ENCODE measurements at places on chromosomes 2 and 18.

- DNase-seq = no peak
Measured at GRCh38 chr2:109258376-109258775, 129.4 kb downstream of the SH3RF3 start.

DNA sequence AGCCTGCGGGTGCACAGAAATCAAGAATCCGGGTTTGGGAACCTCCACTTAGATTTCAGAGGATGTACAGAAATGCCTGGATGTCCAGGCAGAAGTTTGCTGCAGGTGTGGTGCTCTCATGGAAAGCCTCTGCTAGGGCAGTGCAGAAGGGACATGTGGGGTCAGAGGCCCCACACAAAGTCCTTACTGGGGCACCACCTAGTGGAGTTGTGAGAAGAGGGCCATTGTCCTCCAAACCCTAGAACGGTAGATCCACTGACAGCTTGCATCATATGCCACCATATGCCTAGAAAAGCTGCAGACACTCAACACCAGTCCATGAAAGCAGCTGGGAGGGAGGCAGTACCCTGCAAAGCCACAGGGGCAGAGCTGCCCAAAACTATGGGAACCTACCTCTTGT lies 833.0 kb downstream of the TMEM182 start:
- DNase-seq = no peak

DNA sequence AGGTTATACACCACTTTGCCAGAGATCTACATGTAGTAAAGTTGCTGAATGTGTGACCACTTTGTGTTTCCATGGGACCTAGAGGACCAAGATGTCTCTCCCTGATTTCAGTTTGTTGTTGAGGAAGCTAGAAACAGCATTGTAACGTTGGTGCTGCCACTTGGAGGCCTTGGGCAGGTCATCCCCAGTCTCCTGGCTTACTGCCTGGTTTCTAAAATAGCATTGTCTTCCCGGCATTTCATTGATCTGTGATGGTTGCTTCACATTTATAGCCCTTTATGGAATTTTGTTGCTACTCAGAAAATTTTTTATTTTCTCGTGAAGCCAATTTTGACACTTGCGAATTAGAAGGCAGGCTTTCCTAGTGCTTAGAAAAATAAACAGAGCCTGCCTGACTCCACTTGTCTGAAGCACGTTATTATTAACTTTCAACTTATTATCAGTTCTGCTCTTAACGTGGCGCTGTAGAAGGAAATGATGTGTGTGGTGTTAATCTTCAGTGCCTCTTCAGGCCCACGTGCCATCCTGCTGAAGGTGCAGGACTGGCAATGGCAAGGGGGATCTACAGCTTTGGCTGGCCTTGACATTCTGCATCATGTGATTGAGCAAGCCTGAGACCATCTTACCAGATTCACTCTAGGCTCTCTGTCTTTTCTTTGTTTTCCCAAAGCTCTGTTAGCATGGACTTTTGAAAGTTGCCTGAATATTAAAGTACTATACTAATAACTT lies 59.9 kb downstream of the INPP4A start:
- DNase-seq = no peak

DNA sequence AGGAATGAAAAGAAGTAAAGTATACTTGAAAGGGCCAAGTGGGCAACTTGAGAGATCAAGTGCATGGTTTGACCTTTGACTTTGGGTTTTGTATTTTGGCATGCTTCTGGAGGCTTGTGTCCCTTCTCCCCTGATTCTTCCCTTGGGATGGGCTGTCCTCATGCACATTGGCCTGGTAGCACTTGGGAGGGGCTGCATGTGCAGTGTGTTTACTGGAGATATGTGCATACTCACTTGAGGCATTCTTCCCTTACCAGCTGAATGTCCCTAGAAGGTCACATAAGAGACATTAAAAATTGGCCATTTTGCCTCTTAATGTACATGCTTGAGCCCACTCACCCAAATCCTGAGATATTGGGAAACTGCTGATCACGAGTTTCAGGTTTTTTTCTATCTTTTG lies 65.2 kb downstream of the KYNU start:
- DNase-seq = no peak

DNA sequence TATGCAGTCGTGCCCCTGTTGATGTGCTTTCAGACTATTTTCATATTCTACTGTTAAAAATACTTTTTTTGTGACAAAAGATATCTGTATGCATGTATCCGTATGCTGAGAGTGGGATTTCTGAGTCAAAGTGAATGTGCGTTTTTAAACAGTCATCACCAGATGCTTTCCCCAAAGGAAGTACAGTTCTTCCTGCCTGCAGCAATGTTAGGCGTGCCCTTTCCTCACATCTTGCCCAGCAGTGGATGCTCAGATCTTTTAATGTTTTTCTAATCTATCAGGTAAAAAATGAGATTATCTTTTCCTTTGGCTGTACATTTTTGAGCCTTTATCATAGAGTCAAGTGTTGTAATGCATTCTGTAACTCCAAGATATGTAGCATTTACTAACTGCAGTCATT lies 111.7 kb downstream of the PTPRM start:
- DNase-seq = no peak

GRCh38 chr2:33785201-33786106 lies 186.4 kb upstream of the FAM98A start:
- DNase-seq = no peak

DNA sequence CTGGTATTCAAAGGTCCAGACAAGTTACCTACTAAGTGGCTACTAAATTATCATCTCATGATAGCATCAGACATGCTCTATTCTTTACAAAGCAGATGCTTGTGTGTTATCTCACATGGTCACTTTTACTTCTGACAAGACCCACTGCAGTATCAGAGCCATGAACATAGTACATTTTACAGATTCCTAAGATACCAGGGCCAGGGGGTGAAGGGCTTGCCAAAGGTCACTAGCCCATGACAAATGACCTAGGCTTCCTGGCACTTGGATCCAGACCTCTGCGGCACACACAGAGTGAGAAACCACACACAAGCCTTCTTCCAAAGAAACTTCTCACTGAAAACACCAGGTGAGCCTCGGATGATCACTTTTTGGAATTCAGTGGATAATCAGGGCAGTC lies 446.8 kb downstream of the EIPR1 start:
- no peak for DNase-seq

GRCh38 chr2:109294523-109294922 lies 165.5 kb downstream of the SH3RF3 start:
- DNase-seq = no peak

- no peak for DNase-seq
Measured at GRCh38 chr2:235981631-235982030, 186.6 kb downstream of the GBX2 start.

DNA sequence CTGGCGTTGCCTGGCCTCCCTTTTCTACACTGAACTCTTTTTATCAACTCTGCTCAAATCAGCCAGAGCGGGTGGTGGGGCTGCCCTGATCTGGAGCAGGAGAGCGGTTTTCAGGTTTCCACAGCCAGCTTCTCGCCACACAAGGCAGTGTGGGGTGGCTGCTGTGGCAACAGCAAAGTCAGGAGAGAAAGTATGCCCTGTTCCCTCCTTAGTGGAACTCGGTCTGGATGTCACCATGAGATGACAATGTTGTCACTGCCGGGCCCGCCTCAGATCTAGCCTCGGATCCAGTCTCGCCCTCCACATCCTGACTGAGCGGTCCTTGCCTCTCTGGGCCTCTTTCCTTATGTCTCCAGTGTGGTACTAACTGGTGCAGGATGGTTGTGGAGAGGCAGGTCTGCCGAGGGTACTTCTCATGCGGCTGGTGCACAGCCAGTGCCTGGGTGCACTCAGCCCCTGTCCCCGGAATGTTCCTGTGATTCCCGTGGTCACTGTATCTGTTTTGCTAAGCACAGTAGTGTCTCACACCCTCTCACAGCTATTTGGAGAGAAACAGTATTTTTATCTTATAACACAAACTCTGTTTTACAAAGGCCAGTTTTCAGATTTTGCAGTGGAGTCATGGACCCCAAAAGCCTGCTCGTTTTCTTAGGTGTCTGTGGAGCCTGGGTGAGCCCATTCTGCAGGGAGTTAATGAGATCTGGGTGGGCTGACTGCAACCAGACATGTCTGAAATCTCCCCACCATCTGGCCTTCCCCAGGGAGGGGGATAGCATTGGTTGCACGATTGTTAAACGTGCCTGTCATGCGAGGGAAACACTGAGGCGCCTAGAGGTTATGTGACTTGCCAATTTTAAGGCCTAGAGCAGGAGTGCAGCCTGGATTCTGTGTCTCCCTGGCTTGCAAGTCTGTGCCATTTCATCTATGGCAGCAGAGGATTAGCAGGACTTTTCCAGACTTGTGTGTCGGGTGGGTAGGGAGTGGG lies 261.1 kb upstream of the AGAP1 start:
- no peak for DNase-seq

DNA sequence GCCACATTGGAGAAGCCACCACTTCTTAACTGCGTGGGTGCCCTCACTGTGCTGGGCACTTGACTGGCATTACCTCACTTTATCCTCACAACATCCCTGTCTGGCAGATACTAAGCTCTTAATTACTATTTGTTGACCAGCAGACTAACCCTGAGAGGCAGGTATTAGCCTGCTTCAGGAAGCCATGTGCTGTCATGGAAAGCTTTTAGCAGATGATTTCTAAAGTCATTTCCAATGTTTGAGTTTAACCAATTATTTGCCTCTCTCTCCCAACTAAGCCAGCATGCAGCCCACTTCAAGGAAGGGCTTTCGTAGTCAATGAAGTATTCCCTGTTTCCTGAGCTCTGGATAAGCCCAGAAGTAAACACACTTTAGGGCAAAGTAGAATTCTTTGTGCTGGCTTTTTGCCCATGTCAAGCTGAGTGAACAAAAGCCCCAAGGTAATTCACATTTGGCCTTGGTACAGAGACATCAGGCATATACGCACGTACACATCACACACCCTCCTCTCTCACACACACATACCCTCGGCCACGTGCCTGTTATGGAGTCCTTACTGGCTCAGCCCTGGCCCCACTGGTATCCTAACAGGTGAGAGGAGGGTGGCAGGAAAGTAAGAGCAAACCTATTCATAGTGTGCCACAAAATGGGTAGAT lies 108.6 kb downstream of the C1D start:
- no peak for DNase-seq

- no peak for DNase-seq
Measured at GRCh38 chr18:62878305-62878704, 163.0 kb downstream of the PHLPP1 start.

DNA sequence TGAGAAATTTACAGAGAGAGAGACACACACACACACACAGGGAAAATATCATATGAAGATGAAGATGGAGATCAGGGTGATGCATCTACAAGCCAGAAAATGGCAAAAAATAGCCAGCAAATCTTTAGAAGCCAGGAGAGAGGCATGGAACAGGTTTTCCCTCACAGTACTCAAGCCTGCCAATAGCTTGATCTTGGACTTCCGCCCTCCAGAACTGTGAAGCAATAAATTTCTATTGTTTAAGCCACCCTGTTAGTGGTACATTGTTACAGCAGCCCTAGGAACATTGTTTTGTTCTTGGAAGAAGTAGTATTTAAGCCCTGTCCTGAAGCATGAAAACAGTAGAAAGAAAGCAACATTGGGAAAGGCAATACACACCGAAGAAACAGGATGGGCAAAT lies 292.0 kb upstream of the LRP1B start:
- no peak for DNase-seq

- no peak for DNase-seq
Measured at GRCh38 chr18:74944676-74945075, 264.3 kb downstream of the PTGR3 start.

DNA sequence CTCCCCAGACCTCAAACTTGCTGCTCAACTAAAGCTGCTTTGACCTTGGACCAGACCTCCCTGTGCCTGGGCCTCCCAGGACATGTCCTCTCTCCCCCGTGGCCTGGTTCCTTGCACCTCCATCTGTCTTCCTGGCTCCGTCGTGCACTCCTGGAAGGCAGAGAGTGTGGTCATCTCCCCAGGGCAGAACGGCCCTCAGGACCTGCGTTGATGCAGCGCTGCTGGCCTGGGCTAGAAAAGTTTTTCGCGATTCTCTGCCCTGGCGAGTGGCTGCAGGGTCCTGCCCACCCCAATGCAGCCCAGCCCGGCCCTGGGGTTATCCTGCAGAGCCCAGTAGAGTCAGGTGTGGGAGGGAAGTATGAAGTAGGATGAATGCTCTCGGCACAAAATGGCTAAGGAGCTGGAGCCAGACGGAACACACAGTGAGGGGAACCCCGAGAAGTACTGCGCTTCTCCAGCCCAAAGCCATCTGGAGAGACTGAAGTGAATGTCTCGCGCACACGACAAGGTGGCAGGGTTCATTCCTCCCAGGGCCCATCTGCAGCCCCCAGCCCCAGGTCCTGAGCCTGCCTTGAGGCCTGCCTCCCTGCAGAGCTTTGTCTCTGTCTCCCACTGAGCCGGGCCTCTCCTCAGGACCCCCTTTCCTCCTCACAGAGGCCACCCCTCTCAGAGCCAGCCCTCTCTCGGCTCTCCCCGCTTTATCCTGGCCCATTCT lies 41.7 kb downstream of the ATOH8 start:
- no peak for DNase-seq

- DNase-seq = no peak
Measured at GRCh38 chr2:240604939-240605716, 18.6 kb downstream of the CAPN10 start.

DNA sequence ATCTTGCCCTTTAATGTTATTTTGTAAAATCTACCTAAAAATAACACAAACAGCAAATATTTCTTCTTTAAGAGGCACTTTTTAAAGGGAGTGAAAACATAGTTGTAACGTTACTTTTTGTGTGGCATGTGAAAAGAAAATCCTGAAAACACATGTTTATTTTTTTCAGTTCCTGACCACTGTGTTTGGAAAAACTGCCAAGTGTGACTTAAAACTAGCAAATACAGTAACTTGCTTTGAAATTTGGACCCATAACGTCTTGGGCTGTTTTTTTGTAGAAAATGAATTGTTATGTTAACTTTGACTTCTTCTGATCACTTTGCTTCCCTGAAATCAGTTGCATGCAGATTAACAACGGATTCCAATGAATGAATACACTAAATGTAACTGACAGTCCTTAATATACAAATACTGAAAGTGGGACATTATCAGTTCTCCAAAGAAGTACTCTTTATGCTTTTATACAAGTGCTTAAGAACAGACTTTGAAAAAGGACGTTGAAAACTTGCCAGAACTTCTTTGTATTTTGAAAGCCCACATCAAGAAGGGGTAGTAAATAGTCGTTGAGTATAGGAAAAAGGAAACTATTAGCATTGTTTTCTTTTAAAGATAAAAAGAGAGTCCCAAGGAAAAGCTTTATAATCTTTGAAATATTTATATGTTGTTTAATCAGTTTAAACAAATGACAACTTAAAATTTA lies 96.1 kb upstream of the ZEB2 start:
- no peak for DNase-seq

GRCh38 chr2:172404824-172405223 lies 22.6 kb upstream of the ITGA6 start:
- DNase-seq = no peak

- no peak for DNase-seq
Measured at GRCh38 chr2:215604606-215605005, 168.7 kb upstream of the FN1 start.

GRCh38 chr2:163753726-163754125 lies 17.9 kb upstream of the FIGN start:
- DNase-seq = no peak

DNA sequence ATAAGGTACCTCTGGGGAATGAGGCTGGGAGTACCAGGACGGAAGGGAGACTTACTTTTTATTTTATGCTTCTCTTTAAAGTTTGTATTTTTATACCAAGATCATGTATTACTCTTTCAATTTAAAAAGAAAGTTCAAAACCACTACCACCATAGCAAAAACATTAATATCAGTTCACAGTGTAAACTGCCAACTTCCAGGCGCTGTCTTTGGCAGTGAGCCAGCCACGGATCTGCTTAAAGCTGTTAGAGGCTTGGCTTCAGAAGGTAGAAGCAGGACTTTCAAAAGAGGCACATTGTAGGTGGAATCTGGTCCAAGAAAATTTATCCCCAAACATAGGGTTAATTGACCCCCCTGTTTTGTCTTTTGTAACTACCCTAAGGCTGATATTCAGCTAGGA lies 74.8 kb downstream of the B3GNT2 start:
- DNase-seq = no peak
